Cortex of kidney (tissue), 1 donor: ENCODE measurements at places on chromosomes 7 and 10.

DNA sequence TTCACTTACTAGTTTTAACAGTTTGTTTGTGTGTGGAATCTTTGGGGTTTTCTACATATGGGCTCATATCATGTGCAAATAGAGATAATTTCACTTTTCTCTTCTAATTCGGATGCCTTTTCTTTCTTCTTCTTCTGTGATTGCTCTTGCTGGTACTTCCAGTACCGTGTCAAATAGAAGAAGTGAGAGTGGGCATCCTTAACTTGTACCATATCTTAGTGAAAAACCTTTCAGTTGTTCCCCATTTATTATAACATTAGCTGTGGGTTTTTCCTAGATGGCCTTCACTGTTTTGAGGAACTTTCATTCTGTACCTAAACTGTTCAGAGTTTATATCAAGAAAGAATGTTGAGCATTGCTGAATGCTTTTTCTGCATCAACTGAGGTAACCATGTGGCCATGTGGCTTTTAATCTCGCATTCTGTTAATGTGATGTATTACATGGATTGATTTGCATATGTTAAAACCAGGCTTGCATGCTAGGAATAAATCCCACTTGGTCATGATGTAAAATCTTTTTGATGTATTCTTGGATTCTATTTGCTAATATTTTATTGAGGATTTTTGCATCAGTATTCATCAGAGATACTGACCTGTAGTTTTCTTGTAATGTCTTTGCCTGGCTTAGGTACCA is 78.7 kb downstream of the FAM107B start:
- DNase-seq = no peak

DNA sequence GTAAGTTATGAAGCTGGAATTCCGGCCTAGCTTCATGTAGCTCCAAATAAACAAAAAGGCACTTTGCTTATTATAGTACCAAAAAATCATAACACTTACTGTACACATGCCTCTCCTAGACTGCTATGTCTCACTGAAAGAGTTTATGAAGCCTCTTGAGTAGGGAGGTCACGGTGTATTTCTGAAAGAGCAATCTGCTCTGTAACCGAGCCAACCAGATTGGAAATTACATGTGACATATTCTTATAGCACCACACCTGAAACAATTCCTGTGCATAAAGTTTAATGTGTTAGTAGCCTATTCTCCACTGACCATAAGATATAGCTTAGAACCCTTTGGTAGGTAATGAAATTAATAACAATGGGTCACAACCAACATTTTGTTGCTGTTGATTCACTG is 1.3 kb upstream of the FAM3C start:
- no peak for DNase-seq

GRCh38 chr7:108291791-108292440 is 161.8 kb upstream of the LAMB4 start:
- DNase-seq = no peak

DNA sequence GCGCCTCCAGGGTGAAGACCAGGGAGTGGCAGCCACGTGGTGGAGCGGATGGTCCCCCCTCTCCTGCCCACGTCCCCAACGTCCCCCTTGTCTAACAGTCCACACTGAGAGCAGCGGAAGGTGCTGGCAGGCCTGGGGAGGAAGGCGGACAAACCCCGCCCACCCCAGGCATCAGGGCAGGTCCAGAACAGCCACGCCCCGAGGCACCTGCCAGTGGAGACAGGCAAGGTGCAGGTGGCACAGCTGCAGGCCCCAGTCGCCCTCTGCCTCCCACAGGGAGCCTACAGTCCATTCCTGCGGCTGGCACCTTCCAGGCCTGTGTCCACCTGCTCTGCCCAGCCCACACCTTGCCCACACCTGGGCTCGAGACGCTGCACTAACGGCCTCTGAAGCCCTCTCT is 24.9 kb downstream of the CYP2W1 start:
- DNase-seq = no peak

- no peak for DNase-seq
Measured at GRCh38 chr10:124127965-124128810, 34.8 kb upstream of the CHST15 start.
